ENCODE measurements at places on chromosomes 3 and 15.

- no peaks in the 10 kb centered on the region for H3K27me3 ChIP-seq
- H3K4me3 ChIP-seq, result no peak overlapping the region
- H3K36me3 ChIP-seq, result no peaks in the 10 kb centered on the region
- no peaks in the 10 kb centered on the region for H3K4me1 ChIP-seq
- DNase-seq, result no peak
Measured at GRCh38 chr3:179812096-179812382, 159.2 kb downstream of the USP13 start.

GRCh38 chr3:30908456-30909037 lies 14.1 kb upstream of the GADL1 start:
- H3K36me3 ChIP-seq, result no peaks in the 10 kb centered on the region
- H3K4me3 ChIP-seq, result no peak overlapping the region
- no peaks in the 10 kb centered on the region for H3K27me3 ChIP-seq
- no peak overlapping the region for H3K27ac ChIP-seq
- no peaks in the 10 kb centered on the region for H3K4me1 ChIP-seq

GRCh38 chr15:72042054-72042453 lies 75.9 kb downstream of the MYO9A start:
- no peak overlapping the region for H3K4me3 ChIP-seq
- H3K27me3 ChIP-seq, result no peaks in the 10 kb centered on the region
- no peak overlapping the region for H3K27ac ChIP-seq
- H3K4me1 ChIP-seq, result no peaks in the 10 kb centered on the region
- peaks cover 13% of the 10 kb centered on the region for H3K36me3 ChIP-seq
- DNase-seq, result no peak

- H3K4me3 ChIP-seq, result no peak overlapping the region
- no peak overlapping the region for H3K27ac ChIP-seq
- peaks cover 45% of the 10 kb centered on the region for H3K36me3 ChIP-seq
- H3K27me3 ChIP-seq, result no peaks in the 10 kb centered on the region
Measured at GRCh38 chr15:92164327-92165000, 229.2 kb upstream of the ST8SIA2 start.

Data from CD4-positive, CD25-positive, alpha-beta regulatory T cell (primary cell).